NCI-H226 (cell line): ENCODE measurements at places on chromosomes 6 and 20.

GRCh38 chr6:7073821-7074525, 33.8 kb upstream of the RREB1 start:
- DNase-seq, result no peak

- peak; percentile 50 for DNase-seq
These were observed 63.3 kb upstream of the ZNF133 start for GRCh38 chr20:18224968-18225568.

DNA sequence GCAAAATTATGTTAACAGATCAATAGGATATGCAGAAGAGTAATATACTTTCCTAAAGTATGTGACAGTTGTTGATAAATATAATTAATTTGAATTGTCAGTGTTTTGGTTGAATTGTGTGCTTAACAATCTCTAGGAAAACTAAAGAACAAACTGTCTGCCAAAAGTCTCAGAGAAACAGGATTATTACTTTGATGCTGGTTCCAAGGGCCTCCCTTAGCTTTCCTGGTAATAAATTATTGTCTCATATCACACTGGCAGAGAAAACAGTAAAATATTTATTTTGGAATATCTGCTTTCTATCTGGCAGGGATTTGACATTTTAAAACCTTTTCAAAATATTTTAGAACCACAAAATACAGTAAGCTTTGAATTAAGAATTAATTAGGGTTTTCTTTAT, 40.1 kb upstream of the CARMIL1 start:
- no peak for DNase-seq

DNA sequence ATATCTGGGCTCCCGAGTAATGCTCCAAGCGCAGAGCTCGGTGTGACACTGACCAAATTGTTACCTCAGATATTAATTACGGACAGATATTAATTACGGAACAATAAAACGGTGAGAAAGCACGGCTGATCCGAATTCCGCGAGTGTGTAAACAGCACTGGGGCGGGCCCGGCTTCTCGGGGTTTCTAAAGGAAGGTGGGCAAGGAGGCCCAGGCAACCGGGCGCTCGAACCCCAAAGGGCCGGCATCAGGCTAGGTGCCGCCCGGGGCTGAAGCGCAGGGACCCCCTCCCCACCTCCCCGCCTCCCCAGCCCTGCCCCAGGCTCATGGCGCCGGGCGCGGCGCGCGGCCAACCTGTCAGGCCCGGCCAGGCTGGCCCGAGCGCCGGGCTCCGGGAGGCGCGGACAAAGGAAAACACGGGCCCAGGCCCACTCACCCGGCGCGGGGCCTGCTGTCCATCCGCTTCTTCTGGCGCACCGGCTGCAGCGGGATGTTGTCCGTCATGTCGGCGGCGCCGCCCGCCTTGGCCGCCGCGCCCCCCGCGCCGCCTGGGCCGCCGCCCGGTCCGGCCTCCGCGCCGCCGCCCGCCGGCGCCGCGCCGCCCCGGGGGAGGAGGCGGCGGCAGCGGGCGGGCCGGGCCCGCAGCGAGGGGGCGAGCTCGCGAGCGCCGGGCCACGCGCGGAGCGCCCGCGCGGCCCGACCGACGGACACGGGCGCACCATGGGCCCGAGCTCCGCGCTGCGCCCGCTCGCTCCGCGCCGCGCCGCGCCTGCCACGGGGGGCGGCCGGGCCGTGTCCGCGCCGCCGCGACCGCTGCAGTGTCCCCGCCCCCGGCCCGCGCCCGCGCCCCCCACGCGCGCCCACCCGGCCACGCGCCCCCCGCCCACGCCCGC, at the start of gene ATP9A:
ATP9A (minus strand) TSS at position 524 of the 892 bp plus-strand sequence; CDS start at position 503, 21 bp downstream.
- DNase-seq, result no peak

GRCh38 chr20:62622877-62623487, 19.3 kb upstream of the SLCO4A1 start:
- DNase-seq, result no peak

DNA sequence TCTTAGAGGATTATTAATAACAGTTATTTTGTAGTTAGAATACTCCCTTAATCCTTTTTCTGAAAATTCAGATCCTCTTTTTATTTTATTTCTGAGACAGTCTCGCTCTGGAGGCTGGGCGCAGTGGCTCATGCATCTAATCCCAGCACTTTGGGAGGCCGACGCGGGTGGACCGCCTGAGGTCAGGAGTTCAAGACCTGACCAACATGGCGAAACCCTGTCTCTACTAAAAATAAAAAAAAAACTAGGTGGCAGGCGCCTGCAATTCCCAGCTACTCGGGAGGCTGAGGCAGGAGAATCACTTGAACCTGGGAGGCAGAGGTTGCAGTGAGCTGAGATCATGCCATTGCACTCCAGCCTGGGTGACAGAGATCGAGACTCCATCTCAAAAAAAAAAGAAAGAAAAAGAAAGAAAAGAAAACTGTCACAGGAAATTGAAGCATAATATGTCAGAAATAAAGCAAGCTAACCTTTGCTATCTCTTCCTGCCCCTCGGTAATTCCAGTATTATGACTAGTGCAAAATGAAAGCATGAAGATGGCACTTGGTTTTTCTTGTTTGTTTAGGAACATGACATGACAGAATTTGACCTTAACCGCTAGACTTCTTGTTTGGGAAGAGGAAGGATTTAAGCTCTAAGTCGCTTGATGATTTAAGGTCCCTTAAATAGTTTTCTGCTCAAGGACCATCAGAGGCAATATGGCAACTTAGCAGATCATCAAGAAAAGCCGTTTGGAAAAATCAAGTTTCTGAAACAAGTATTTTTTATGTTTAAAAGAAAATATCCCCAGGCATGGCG, 1.8 kb upstream of the RBM39 start:
- DNase-seq, result no peak

DNA sequence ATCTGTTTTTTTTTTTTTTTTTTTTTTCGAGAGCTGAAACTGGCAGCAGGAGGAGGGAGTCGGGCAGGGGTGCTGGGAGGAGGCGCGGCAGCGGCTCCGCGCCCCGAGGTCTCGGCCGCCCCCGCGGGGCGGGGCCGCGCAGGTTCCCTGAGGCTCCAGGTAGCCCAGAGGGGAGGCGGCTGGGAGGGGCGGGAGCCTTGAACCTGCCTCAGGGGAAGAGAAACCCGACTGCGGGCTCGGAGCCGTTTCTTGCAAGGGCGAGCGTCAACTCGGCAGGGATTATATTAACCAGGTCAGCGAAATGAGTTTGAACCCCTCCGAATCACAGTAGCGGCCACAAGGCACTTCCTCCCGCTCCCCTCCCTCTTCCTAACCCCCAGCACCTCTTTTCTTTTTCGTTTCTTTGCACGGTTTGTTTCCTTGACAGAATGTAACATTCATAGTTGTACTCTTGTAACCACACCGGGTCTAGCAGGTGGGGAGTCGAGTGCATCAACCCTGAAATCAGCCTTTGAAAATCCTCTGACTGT, 2.0 kb downstream of the MYB start:
- DNase-seq, result no peak

DNA sequence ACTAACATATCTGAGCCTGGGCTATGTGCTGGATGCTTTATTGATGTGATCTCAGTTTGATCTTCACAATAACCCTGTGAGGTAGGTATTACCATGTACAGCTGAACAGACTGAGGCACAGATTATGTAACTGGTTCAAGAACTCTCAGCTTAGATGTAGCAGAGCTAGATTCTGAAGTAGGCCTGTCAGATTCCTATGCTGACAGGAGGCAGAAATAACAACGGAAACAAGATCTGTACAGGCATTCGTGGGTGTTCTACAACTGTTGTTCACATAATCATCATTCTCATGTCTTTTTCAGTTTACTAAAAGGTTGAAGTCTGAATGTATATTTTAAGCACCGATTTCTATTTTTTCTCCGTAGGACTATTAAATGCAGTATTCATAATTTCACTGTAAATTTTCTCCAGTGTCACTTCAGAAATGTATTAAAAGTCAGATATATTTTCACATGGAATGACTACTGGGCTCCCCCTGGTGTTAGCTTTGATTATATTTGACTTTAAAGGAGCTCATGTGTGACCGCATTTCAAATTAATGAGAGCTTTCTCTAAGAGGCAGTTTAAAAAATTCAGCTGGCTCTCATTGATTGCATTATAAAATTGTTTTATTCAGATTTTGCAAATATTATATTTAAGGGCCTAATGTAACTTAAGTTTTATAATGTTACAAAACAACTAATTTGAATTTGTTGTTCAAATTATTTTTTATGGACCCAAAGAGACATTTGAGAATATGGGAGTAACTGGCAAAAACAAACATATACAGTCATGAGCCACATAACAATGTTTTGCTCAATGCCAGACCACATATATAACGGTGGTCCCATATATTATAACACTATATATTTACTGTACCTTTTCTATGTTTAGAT, 36.4 kb upstream of the SLC17A4 start:
- DNase-seq, result no peak

- DNase-seq, result no peak
These were observed 260.1 kb downstream of the BTBD3 start for GRCh38 chr20:12177657-12178293.

- no peak for DNase-seq
These were observed 5.6 kb downstream of the CD93 start for GRCh38 chr20:23080521-23080920.

GRCh38 chr6:88761237-88762031, 202.0 kb downstream of the RNGTT start:
- DNase-seq, result no peak

- DNase-seq, result no peak
These were observed 2.0 kb upstream of the ZSCAN26 start for GRCh38 chr6:28264834-28265401.

- DNase-seq, result no peak
These were observed 16.7 kb downstream of the PLAGL2 start for GRCh38 chr20:32190616-32191415.

- DNase-seq, result no peak
These were observed 17.8 kb downstream of the SS18L1 start for GRCh38 chr20:62161347-62161746.

DNA sequence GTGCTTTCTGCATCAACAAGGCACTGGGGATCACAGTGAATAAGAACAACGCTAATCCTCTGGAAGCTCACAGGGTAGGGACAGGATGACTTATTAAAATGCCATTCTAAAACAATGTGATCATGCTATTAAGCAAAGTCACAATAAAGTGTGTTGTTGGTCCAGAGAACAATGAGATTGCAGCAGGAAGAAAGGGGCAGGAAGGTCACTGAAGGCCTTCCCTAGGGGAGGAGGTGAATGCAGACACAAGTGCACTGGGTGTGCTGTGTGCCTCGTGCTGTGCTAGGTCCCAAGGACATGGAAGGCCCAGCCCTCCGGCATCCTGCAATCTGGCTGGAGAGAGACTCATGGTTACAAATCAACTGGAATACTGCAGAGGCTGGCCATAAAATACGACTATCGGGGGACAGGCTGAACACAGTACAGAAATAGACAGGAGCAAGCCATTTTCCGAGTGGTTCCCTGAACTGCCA, 55.7 kb downstream of the LYRM4 start:
- DNase-seq, result no peak

DNA sequence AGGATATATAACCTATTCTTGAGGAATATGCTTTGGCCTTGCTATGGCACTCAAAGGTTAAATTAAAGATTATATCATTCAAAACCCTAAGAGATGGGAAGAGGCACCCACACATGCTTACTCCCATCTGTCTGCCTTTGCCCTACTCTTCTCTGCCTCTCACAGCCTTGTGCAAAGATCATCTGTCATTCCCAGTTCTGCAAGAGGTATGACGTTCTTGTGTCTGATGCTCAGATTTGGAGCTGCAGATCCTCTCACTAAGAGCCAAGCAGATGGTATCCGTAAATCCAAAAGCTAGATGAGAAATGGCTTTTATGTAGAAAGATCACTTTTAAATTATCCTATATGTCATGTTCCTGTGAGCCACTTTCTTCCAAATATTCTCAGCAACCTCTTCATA, 112.0 kb downstream of the GPR63 start:
- DNase-seq, result no peak

DNA sequence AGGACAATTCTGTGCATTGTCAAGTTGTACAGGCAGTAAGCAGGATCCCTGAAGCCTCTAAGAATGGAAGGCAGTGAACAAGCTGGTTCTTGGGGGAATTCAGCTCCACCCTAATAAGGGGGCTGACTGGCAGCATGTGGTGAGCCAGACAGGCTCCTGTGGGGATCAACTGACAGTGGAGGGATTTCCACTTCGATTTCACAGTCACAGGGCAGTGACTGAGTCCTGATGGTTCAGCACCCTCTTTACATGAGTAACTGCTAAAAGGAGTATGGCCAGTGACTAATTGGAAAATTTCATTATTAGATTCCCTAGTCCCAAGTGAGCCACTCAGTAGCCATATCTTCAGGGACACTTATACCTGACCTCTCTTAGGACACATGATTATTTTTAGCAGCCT, 78.4 kb downstream of the NDUFAF5 start:
- DNase-seq, result no peak

DNA sequence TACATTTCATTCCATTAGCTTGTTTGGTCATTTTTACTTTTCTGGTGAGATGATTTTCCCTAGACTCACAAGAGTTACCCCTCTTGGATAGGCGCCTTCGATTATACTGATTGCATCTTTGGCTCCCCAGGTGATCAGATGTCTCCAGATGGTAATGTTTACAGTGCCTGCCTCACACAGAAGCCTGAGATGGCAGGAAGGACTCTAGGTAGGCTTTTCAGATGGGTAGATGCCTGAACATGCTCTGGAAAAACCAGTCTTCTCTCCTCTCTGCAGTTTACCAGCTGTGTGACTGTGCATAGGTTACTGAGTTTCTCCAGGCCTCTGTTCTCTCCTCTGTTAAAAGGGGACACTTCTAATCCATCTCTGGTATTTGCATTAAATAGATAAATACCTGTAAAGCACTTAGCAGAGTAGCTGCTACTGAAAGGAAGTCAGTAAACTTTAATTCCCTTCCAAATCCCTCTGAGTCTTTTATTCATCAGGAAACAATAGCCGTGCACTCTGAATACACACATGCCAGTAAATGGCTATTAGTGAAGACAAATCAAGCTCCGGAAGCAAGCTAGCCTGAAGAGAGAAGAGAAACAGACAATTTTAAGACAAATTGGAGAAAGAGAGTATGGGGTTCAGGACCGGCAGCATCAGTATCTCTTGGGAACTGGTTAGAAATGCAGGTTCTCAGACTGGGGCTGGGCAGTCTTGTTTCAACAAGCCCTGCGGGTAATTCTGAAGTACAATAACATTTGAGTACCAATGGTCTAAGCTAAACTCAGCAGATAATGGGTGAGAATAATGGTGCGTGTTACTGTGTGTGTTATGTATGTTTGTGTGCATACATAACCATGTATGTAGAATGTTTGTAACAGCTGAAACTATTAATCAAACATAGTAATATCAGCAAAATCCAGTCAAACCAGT, 139.4 kb downstream of the UST start:
- DNase-seq, result no peak

GRCh38 chr6:44051515-44051914, 75.7 kb downstream of the MRPL14 start:
- DNase-seq, result peak; percentile 78

DNA sequence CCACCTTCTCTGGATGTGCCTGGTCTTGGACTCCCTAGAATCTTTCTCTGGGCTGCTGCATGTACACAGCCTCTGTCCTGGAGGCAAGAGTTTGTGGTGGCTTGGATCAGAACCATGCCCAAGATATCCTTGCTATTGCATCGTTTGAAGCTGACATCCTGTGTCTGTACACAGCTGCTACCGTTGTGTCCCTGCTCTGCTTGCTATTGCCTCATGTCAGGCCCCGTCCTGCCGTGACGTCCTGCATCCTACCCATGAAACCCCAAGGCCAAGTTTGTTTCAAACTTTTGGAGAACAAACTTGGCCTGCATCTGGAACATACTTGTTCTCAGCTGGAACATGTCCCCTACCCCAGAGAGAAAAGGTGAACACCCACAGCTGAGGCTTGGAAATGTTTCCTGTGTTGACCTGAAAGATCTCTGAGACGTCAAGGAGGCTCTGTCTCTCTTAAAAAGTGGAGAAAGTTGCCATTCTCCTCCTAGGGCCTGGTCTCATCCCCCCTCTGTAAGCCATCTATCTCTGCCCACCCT, 78.1 kb downstream of the HFE start:
- no peak for DNase-seq
